ENCODE measurements at places on chromosomes 6 and 20.

DNA sequence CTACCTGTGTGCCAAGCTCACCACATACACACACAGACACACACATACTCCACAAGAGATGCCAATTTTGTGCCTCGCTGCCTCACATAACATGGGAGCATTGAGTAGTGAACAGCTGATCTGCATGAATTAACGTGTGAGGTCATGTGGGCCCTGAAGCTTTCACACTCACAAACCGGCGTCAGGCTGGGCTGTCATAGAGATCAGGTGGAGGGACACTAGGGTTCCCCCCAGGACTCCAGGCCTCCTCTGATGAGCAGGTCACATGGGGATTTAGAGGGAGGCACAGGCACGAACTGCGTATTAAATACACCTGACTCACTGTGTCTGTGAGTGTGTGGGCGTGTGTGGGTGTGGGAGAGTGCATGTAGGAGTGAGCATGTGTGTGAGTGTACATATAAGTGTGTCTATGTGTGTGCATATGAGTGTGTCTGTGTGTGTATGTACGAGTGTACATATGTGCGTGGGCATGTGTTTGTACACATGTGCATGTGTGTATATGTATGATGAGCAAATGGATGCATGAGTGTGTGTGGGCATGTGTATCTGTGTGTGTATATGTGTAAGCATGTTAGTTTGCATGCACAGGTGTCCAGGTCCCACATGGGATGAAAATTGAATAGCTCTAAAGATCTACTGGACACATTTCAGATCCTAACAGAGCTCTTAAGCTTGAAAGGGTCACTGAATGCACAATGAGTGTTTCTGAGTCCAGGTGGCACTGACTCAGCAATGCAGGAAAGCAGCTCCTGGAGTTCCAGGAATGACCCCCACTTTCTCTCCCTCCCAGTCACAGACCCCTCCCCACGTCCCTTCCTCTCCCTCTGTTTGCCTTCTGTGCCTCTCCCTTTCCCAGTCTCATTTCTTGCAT is 336.6 kb downstream of the PREX1 start:
- DNase-seq = no peak

DNA sequence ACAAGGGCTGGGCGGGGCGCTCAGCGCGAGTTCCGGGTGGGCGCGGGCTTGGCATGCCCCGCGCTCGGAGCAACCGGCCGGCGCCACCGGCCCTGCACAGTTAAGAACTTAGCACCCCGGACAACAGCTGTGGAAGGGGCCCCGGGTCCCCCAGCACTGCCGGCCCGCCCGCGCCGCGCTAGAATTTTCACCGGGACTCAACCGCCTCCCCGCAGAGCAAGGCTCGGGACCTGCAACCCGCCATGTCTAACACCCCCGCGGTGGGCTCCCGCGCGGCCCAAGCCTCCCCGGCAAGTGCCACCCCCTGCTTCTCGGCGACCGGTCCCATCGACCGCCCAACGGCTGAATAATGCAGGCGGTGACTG is 5.2 kb upstream of the PSMG4 start:
- DNase-seq = no peak

DNA sequence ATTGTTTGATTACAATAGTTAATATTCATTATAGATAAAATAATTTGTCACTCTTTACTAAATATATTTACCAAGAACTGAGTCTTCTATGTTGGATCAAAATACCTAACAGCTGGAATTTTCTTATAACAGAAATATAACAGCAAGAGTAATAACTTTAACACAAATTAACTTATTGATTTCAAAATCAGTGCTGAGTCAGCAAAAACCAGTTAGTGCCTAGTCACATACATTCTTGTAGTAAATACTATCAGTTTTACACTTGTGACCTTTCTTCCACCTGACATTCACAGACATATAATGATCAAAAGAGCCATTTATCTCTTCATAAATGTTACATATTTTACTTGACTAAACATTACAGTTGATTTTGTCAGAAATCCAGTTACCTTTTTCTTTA is 1141.4 kb upstream of the ADGRB3 start:
- no peak for DNase-seq

GRCh38 chr6:125533710-125534397 is 215.6 kb upstream of the HEY2 start:
- no peak for DNase-seq

DNA sequence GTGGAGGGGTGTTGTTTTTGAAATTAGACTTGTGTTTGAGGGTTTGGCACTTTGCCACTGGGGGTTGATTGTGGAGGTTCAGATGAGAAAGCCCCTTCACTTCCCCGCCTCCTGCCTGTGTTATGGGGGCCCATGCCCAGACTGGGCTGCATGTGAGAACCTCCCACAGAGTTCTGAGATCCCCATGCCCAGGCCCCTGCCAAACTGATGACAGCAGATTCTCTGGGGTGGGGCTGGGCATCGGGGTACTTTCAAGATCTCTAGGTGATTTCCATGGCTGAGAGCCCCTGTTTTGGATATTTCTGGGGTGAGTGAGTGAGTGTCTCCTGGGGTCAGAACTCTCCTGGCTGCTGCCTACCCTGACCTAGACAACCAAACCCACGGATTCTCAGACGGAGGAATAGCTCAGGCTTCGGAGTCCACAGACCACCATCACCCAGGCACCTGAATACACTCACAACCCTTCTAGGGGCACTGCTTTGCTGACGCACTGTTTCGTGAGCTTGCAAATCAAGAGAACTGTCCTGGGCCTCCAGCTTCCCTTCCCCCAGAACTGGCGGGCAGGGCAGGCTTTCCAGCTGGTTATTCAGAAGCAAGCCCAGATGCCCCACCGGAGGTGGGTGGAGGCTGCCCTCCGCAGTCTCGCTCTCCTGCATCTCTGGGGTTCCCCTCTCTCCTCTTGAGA is 6.3 kb downstream of the BCAS1 start:
- DNase-seq = no peak

DNA sequence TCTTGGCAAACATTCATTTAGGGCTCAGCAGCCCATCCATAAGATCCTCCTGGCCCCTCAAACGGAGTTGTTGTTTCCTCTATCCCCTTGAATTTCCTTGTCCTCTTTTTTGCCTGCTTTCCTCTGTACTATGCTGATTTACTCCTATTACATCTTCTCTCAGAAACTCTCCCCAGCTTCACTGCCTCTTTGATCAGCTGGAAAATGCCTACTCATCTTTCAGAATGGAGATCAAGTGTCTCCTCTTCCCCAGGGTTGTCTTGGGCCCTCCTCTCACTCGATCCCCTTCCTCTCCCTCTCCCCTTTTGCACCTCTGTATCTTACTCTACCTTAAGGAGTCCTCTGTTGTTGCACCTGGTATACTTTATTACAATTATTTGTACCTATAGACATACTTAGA is 60.2 kb downstream of the PHF20 start:
- DNase-seq = no peak

- no peak for DNase-seq
These were observed 6.0 kb upstream of the PTGIS start for GRCh38 chr20:49573900-49574416.

- DNase-seq = no peak
These were observed 31.4 kb upstream of the TMEM14A start for GRCh38 chr6:52639493-52639892.

GRCh38 chr6:100595456-100595855 is 130.7 kb upstream of the SIM1 start:
- DNase-seq = no peak

DNA sequence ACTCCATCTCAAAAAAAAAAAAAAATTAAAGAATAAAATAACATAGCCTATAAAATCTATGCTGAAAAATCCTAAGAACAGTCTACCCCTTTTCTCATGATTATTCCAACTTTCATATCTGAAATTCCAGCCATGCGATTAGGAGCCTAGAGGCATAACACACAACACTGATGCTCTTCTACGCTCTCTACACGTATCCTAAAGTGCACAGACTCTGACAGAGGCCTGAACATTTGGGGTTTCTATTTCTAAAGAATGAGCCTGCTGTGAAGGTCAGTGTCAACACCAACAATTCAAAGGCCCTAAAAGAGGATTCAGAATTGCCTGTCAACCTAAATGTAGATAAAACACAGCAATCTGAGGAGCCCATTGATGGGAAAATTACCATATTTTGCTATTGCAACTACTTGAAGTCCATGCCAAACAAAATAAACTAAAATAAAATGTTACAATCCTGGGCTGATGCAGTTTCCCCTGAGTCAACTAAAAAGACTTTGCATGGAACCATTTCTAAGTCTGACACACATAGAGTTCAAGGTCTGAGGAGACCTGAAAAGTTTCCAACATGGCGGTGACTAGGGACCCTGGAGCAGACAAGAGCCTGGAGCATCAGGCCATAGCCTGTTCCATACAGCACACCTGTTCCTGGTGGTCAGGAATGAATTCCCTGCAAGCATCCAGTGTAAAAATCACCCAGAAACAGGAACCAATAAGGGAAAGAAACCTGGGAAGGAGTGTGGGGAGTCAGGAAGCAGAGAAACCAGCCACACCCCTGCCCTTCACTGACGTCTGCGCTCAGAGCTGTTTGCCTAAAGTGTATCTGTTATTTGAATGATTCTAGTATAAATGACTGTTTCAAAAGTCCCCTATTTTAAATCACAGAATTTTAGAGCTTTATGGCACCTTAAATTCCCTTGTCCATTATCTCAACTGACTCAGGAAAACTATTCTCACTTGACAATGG is 11.8 kb downstream of the NINL start:
- DNase-seq = no peak

DNA sequence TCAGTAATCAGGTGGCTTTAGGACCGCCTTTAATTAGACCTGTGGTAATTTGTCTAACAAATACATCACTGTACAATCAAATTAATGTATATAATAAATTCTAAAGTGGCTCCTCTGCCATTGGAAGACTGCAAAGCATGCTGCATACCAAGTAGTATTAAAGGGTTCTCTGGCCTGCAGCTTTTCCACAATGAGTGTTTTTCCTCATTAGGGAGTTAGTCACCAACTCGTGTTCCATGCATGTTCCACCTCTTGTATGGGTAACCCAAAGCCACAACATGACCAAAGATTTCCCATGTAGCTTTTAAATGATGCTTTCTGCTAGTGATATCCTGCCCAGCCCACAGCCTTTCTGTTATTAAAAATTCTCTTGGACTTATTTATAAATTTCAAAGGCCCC is 218.7 kb downstream of the FUT9 start:
- no peak for DNase-seq

GRCh38 chr6:157438611-157439111 is 57.7 kb downstream of the ZDHHC14 start:
- no peak for DNase-seq

DNA sequence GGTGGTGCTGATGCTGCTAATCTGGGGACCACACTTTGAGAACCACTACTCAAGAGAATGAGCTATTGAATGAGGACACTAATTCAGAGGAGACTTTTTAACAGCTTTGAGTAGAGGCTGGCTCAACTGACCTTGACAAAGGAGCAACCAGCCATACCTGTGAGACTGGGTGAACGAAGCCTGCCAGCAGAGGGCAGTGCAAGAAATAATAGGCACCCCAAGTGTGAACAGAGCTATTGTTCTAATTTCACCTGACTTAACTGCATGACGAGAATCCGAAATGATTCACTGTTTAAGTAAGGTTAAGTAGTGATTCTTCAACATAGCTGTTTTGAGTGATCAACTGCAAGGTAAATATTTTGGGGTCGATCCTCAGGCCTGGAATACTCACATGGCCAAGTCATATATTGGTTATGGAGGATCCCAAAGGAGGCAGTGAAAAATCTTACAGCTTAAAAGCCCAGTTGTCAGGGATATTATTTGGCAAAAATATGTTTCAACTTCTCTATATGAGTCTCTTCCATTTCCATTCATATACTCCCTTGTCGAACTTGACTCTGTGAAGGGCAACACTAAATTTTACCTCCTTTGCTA is 550.5 kb upstream of the MARCKS start:
- DNase-seq = peak; percentile 60

DNA sequence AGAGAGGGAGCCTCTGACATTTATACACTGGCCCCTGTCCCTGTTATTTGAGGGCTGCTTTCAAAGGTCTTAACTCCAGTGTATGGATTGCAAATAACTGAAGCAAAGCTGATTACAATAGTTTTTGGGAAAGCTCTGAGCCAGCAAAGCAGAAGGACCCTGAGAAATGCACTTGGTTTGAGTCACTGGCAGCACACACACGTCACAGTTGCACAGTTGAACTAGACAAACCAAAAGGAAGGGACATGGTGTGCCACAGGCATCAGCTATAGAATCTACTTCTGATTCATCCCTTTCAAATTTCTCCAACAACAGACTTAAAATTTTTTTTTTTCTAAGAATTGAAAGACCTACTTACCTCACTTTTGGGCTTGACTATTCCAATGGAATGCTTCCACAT is 56.4 kb downstream of the SNRNP48 start:
- no peak for DNase-seq

Measured in left ventricle myocardium inferior (tissue), 1 donor.